ENCODE measurements at places on chromosomes 2 and 18.

- DNase-seq, result no peak
Measured at GRCh38 chr2:70261501-70261900, 3.6 kb downstream of the PCYOX1 start.

- DNase-seq, result no peak
Measured at GRCh38 chr2:150985741-150986140, 275.9 kb downstream of the RBM43 start.

GRCh38 chr2:32274289-32274688 is 3.4 kb upstream of the YIPF4 start:
- DNase-seq, result no peak

DNA sequence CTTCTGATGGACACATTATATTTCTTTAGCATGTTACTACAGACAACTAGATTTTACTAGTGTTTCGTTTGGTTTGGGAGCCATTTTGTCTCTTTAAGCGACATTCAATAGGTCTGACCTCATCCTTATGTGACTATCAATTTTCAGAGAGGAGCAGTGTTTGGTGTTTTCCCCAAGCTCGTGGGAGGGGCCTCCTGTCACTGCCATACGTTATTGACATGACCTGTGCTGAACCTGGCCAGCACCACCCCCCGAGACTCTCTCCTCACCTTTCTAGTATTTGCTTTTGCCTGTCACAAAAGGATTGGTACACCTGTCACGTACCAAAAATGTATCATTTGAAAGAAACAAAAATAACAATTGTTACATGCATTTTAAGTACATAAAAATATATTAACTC is 69.3 kb downstream of the PSMG2 start:
- DNase-seq, result no peak

DNA sequence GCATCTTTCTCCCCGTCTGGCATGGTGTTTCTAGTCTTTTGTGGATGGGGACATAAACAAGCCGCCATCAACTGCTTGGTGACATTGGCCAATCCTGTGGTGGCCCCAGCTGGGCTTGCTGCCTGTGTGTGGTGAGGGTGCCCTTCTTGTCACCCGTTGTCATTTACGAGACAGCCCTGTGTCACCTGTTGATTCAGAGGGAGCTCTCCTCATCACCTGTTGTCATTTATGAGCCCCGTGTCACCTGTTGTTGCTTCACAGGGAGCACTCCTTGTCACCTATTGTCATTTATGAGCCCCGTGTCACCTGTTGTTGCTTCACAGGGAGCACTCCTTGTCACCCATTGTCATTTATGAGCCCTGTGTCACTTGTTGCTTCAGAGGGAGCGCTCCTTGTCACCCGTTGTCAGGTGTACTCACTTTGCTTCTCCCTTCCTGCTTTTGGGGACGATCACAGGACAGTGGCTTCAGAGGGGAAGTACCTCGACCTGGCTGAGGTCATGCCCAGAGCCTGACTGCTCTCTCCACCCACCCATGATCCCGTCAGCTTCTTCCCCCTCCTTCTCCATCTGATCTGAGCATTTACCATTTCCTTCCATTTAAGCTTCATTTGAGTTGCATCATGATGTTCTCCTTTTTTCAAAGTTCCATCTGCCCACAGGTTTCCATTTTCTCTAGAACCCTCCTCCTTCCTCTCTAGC is 29.1 kb downstream of the HPCAL1 start:
- DNase-seq, result no peak

DNA sequence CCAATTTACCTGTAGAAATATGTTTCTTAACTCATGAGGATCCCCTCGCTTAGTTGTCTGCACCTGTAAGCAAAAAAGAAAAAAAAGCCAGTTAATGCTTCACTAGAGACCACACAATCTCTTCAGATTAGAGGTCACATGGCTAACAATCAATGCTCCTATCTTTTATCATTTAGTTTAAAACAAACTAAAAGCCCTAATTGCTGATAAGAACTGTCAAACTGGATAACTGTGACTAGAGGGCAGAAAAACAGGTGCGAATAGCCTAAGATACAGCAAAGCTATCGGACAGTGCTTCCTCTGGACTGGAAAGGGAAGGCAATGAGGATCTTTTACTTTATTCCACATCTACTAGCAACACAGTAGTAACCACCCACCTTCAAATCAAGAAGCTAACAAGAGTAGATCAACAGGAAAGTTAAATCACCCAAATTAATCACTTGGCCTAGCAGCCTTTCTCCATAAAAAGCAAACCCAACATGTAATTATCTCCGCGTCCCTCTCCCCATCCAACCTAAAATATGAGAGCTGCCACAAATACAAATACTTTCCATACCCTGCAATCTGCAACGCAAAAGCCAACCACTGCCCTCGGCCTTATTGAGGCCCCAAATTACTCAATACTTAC is 734 bp downstream of the SLC25A12 start:
- DNase-seq, result no peak

GRCh38 chr2:62038975-62039771 is 133.7 kb downstream of the COMMD1 start:
- no peak for DNase-seq

DNA sequence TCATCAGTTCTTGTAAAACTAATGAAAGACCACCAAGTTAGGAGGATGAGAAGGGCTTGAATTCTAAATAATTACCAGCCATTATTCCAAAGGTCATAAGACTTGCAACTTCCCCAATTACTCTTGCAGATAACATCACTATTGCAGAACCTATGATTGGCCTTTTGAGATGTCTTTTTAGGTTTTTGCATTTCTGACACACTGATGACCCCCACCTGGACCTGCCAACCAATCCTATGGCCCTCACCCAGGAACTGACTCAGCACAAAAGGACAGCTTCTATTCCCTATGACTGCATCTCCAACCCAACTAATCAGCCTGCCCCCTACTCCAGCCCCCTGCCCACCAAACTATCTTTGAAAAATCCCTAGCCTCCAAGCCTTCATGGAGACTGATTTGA is 111.5 kb upstream of the COPS8 start:
- DNase-seq, result no peak

GRCh38 chr2:216066230-216066629 is 15.4 kb downstream of the PECR start:
- no peak for DNase-seq

- no peak for DNase-seq
Measured at GRCh38 chr18:24212939-24213338, 74.1 kb downstream of the CABYR start.

DNA sequence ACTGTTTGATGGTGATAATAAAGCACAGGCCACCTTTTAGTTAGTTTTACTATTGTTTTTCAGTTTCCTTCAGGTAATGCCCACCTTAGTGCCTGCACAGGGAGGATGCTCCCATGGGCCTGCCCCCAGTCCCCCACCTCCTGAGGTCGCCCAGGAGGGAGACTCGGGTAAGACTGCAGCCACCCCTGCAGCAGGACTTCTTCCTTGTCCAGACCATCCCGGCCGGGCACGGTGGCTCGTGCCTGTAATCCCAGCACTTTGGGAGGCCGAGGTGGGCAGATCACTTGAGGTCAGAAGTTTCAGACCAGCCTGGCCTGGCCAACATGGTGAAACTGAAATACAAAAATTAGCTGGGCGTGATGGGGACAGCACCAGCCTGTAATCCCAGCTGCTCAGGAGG is 68.1 kb upstream of the TANC1 start:
- DNase-seq, result no peak

GRCh38 chr18:57767259-57768050 is 35.7 kb downstream of the ATP8B1 start:
- no peak for DNase-seq

DNA sequence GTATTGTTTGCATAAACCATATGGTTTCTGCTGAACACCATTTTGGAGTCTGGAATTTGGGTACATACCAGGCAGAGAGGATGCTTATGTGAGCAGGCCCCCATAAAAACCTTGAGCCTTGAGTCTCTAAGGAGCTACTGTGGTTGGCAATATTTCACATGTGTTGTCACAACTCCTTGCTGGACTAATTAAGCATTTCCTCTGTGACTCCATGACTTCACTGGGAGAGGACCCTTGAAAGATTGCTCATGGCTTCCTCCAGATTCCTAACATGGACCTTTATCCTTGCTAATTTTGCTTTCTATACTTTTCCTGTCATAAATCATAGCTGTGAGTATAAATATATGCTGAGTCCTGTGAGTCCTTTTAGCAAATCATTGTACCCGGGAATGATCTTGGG is 7.6 kb upstream of the COQ10B start:
- DNase-seq, result no peak

DNA sequence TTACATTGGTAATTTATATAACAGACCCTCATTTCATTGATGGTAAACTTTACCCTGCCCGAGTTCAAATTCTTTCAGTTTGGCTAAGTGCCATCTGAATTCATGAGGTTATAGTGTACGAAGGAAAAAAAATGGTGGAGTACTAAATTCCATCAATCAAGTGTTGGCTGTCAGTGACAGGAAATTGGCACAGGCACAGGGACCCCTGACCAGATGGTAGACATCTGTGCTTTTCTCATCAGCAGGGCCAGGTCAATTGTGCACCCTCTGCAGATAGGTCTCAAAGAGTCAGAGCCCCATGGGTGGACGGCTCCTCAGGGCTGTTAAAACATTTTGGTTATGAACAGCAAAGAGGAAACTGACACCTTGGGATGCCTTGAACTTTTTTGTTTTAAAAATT is 439.2 kb downstream of the SETBP1 start:
- no peak for DNase-seq

DNA sequence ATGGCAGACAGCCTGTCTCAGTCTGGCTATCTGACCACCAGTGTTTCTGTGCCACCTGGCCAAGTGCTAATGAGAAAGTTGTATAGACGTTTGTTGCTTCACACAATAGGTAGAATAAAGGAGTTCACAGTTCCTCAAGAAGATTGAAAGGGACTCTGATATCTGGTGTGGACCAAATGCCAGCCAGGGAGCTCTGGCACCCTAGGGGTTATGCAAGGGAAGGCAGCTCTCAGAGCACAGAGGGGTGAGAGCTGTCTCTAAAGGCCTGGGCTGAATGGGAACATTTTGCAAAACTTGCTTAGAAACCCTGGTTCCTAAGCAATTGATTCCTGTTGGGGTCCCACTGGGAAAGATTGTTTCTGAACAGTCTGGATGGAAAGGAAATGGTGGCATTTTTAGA is 553.8 kb downstream of the EPHA4 start:
- no peak for DNase-seq

- no peak for DNase-seq
Measured at GRCh38 chr2:156691014-156691413, 254.8 kb downstream of the GPD2 start.

DNA sequence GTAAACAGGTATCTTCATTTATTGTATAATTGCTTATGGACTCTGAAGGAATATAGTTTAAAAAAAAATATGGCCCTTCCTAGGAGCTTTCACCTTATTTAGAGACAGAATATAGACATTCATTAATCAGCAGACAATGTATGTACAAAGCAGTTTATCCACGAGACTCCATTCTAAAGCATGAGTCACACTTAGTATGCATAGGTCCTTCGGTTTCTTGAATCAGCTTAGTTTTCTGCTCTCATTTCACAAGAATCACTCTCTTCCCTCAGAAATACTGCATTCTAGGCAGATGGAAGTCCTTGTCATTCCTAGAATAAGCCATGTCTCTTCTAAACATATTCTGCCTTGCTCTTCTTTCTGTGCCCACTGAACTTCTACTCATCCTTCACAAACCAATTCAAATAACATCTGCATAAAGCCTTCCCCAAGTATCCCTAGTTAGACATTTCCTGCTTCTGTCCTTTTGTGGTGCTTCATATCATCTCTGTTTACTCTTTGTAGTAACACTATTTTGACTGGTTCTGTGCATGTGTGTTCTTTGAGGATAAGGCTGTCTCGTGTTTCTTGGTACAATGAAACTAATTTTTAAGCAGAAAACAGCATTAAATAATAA is 84.5 kb downstream of the PTRHD1 start:
- no peak for DNase-seq

GRCh38 chr2:240507778-240508251 is 50.0 kb downstream of the ANKMY1 start:
- DNase-seq, result no peak

GRCh38 chr2:239545741-239546392 is 145.0 kb upstream of the HDAC4 start:
- no peak for DNase-seq

- DNase-seq, result peak; percentile 19
Measured at GRCh38 chr2:176160986-176161824, 4.1 kb downstream of the HOXD3 start.

- no peak for DNase-seq
Measured at GRCh38 chr2:225599856-225600255, 200.3 kb downstream of the NYAP2 start.

GRCh38 chr2:50951437-50951836 is 80.5 kb downstream of the NRXN1 start:
- no peak for DNase-seq

DNA sequence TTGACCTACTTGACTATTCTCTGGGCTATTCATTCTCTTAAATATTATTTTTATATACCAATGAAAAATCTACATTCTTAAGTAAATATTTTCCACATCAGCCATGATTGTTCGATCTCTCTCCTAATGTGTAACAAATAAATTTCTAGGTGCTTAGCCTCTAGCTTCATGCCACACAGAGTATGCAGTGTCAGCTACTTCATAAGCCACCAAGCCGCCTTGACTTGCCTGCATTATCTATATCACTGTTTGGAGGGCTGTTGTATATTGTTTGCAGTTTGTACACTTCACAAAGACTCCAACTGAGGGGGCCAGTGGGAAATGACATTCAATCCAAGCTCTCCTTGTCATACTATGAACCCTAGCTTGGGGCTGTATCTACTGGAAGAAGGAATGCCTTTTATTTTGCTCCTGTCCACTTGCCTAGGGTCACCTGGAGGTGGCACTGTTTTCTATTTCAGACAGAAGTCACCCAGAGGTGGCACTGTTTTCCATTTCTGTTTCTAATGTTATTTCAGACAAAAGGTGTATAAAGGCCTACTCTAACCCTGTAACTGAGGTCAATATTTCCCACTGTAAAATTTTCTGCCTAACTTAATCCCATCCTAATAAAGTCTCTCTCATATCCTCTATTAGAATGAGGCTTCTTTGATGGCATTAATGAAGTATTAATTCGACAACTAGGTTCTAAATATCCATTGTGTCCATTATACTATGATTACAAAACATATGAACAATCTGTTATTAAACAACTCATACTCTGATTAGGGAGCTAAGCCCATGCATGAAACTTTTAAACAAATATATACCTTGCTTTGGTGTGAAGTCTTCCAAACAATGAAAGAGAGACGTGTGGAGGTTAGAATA is 36.4 kb downstream of the COL5A2 start:
- peak; percentile 67 for DNase-seq

DNA sequence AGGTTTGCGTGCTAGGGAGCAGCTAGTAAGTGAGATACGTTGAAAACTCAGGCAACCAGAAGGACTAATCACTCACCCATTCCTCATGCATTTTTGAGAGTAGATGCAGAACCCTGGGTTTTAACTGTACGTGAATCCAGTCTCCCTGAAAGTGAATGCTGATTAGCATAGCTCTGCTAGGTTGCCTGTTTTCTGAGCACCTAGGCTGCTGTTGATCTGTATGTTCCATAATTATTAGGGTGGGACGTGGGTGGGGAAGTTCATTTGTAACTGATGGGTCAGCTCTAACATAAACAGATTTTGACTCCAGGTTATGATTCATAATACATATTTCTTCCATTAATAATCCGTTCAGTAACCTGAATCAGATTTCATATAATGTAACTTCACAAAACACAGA is 379.0 kb upstream of the FANCL start:
- DNase-seq, result no peak
